Sigmoid colon (tissue), 7 donors: ENCODE measurements at places on chromosomes 11 and 22. TPM values are rescaled to one million over a fixed set of nuclear protein-coding genes. Genes with fewer than 3 reads are reported as not detected.

GRCh38 chr11:83007909-83008580 is 63.7 kb downstream of the RAB30 start:
- DNase-seq: no peak

DNA sequence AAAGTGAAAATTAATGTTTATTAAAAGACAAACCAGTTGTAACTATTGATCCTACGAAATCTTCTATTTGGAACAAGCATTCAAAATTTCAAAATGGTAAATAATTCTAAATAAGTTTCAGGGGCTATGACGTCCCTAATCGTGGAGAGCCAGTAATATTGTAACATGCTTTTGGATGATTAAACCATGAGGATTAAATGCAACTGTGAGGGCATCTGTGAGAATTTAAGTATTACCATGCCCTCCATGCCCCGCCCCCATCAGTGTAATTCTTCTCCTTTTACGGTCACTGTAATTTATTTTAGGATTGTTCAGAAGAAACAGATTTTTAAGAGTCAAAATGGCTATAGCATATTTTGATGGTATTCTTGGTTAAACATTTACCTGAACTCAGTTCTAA is 133.2 kb downstream of the APOL5 start:
- DNase-seq: no peak

DNA sequence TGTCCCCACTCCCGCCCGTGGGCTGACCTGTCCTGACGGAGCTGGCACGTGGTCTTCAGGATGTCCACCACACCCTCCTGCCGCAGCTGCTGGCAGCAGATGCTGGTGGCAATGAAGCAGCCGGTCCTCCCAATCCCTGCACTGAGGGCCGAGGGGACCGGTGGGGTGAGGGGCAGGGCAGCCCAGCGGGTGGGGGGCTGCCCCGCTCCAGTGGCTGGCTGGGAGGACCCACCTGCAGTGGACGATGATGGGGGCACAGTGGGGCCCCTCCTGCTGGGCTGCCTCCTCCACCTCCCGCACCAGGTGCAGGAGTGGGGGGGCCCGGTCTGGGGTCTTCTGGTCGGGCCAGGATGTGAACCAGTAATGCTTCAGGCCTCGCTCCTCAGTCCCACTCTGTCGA is 3.4 kb upstream of the IGSF22 start:
- no peak for DNase-seq

GRCh38 chr22:22588485-22589164 is 29.6 kb upstream of the PRAME start:
- DNase-seq: no peak

- DNase-seq: no peak
These were observed 28.7 kb downstream of the MS4A2 start for GRCh38 chr11:60116996-60117790.

SESN3 gene
- 8.7 TPM for total RNA-seq

DLAT gene
- 27.3 TPM for total RNA-seq
